ENCODE measurements at places on chromosomes 13 and 19. TPM values are rescaled to one million over a fixed set of nuclear protein-coding genes. Genes with fewer than 3 reads are reported as not detected.
A peak's percentile ranks its signal among the peaks of the same experiment; 100 is the strongest.

TNFSF9 gene
- total RNA-seq, result 0.40 TPM

TMED1 gene
- total RNA-seq, result 44.0 TPM

MYO1F gene
- 0.40 TPM for total RNA-seq

PSPN gene
- total RNA-seq, result 0.44 TPM

C3 gene
- total RNA-seq, result 0.44 TPM

DNA sequence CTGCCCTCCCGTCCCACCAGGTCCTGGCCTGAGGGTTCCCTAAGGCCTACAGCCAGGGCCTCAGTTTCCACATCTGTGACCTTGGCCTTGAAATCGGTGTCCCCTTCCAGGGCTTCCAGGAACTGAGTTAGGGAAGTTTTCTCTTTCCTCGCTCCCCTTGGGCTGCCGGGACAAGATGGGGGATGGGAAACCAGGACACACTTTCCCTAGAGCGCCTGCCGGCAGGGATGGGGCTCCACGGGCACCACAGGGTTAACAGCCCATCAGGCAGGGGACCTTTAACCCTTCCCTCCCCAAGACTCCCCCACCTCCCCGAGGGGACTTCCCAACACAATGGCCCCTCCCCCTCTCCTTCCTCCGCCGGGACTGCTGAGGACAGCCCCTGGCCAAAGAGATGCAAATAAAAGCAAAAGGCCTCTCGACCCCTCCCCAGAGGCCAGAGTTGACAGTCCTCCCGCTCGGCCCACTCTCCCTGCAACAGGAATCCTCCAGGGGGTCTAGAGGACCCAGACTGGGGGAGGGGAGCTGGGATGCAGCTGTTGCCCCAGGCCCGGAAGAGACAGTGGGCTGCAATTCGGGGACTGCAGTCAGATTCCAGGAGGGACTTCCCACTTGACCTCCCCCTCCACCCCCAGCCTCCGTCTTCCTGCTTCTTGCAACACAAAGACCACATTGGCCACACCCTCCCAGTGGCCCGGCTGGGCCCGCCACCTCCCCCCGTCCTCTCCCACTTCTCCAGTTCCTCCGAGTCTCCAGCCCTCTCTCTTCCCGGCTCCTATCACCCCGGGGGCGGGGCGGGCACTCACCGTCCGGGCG, 3.4 kb downstream of the BBC3 start:
- peak; percentile 67 for DNase-seq

- no peak for DNase-seq
Measured at GRCh38 chr13:45055902-45056648, 64.2 kb upstream of the GTF2F2 start.

DNA sequence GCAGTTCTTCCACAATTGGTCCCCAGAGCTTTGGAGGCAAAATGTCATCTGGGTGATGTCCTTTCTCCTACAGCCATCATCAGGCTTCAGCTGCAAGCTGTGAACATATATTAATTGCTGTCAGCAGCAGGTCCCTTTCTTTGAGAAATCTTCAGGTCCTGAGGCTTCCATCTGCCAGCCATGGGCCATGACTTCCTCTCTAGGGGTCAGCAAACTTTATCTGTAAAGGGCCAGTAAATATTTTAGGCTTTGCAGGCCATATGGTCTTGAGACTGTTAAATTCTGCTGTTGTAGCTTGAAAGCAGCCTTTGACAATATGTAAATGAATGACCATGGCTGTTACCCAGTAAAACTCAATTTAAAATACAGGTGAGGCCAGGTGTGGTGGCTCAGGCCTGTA, 27.1 kb downstream of the SERP2 start:
- no peak for DNase-seq

DNA sequence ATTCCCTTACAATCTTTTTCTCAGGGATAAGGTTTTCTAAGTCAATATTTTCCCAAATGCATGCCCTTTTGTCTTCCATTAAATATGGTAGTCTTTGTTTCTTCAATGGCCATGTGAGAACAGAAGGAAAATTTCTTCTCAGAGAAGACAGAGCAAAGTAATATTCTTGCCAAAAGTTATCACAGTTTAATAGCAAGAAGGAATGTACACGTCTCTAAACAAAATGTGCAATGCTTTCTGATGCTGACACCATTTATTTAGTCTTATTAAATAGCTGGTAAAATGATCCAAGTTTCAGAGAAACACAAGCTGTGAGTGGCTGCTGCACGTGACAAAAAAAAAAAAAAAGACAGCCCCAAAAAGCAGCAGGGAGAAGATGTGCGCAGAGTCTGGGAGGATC, 542.5 kb downstream of the GPC6 start:
- no peak for DNase-seq

- no peak for DNase-seq
Measured at GRCh38 chr19:45177817-45178261, at the start of gene TRAPPC6A. TSS of gene TRAPPC6A (minus strand) at chr19:45178237. CDS start at chr19:45178218, 19 bp downstream.

DNA sequence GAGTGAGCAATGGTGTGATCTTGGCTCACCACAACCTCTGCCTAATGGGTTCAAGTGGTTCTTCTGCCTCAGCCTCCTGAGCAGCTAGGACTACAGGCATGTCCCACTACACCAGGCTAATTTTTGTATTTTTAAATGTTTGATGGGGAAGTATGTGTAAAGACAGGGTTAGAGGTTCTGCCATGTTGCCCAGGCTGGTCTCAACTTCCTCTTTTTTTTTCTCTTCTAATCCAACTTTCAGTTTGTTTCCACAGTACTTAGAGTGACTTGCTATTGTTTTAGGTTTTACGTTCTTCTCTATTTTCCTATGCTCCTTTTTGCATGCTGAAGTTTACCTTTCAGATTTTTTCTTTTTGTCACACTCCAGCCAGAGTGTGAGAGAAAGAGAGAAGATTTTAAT, 1433.0 kb downstream of the UQCRFS1 start:
- no peak for DNase-seq

DNA sequence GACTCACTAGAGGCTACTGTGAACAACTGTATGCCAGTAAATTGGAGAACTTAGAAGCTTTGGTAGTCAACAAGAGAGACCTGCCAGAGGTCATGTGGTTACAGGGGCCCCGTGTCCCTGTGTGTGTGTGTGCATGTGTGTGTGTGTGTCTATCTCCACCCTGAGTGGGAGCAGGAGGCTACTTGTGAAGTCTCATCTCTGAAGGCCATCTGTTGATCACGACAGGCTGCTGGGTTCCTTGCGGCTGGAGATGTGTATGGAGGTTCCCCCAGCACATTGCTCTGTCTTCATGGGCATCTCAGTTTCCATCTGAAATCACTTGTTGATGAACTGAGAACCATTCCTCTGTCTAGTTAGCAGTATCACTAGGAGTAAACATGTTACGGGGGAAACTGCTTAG, 58.2 kb upstream of the TEX29 start:
- no peak for DNase-seq

DNA sequence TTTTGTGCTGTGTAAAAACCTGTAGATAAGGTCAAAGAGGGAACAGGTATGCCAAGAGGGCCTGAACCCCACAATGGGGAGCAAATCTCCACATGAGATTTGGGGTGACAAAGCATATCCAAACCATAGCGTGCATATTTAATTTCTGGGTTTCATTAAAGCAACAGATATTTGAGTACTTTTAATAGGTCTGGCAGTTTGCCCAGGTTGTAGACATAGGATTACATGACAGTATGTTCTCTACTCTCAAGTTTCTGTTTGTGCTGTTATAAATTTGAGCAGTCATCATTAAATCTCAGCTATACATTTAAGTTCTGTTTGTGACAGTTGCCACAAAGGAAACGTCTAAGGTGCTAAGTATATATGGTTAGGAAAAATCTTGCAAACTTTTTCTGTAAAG, 236.4 kb downstream of the ATP8A2 start:
- DNase-seq, result no peak
